ENCODE measurements at places on chromosomes 12 and 14. TPM values are rescaled to one million over a fixed set of nuclear protein-coding genes. Genes with fewer than 3 reads are reported as not detected.

DNA sequence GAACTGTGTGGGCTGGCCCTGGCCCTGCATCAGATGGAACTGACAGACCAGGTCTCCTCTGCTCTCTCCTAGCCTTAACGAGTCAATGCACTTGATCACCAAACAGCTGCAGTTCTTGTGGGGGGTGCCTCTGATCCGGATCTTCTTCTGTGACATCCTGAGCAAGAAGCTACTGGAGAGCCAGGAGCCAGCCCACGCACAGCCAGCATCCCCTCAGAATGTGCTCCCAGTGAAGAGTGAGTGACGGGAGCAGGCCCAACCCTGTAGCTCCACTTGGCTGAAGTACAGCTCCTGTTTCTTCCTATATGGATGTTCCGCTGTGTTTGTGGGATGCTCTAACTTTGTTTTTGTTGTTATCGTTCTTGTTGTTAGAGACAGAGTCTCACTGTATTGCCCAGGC, 23.9 kb downstream of the UBE3B start:
- no peak overlapping the region for H3K27ac ChIP-seq
- peaks cover 94% of the 10 kb centered on the region for H3K36me3 ChIP-seq
- no peaks in the 10 kb centered on the region for H3K27me3 ChIP-seq
- DNase-seq: no peak

- peak overlapping the region; percentile 78 for H3K27ac ChIP-seq
- no peak for DNase-seq
- H3K4me3 ChIP-seq: no peak overlapping the region
- H3K27me3 ChIP-seq: no peaks in the 10 kb centered on the region
- H3K36me3 ChIP-seq: no peaks in the 10 kb centered on the region
- H3K4me1 ChIP-seq: peaks cover 59% of the 10 kb centered on the region
Measured at GRCh38 chr14:35414365-35414764, 9.8 kb upstream of the NFKBIA start.

GRCh38 chr12:118307069-118307954, 65.4 kb downstream of the TAOK3 start:
- H3K36me3 ChIP-seq: no peaks in the 10 kb centered on the region
- H3K4me1 ChIP-seq: peaks cover 47% of the 10 kb centered on the region
- H3K4me3 ChIP-seq: peak overlapping the region; percentile 28
- no peaks in the 10 kb centered on the region for H3K27me3 ChIP-seq

GRCh38 chr14:66017927-66018326, 468.2 kb upstream of the CCDC196 start:
- H3K4me1 ChIP-seq: no peaks in the 10 kb centered on the region
- no peak for DNase-seq
- peaks cover 25% of the 10 kb centered on the region for H3K27me3 ChIP-seq
- H3K36me3 ChIP-seq: no peaks in the 10 kb centered on the region
- H3K4me3 ChIP-seq: no peak overlapping the region
- no peak overlapping the region for H3K27ac ChIP-seq

GRCh38 chr14:40694023-40694422, 912.7 kb upstream of the LRFN5 start:
- no peak overlapping the region for H3K4me3 ChIP-seq
- no peak for DNase-seq
- no peaks in the 10 kb centered on the region for H3K4me1 ChIP-seq
- no peak overlapping the region for H3K27ac ChIP-seq

GRCh38 chr14:91997492-91997891, 42.4 kb downstream of the TRIP11 start:
- H3K36me3 ChIP-seq: peaks cover 60% of the 10 kb centered on the region
- H3K27me3 ChIP-seq: no peaks in the 10 kb centered on the region

DNA sequence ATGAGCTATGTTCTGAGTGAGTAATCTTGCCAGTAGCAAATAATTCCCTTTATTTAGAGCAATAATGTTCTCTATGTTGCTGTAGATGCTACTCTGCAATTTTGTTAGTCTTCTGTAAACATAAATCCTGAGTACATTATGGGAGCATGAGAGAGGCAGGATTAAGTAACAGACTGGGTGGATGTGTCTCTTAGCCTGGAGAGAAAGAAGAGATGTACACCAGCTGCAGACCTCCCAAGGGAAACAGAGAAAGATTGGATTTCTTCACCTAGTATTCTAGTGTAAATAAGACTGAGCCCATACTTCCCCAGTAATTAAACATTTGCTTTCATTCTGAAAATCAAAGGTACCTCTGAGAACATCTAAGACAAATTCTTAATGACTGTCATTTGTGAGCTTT, 564.0 kb downstream of the TRHDE start:
- H3K27me3 ChIP-seq: no peaks in the 10 kb centered on the region
- H3K4me3 ChIP-seq: no peak overlapping the region
- H3K27ac ChIP-seq: no peak overlapping the region
- H3K36me3 ChIP-seq: no peaks in the 10 kb centered on the region

Gene TGM1
- total RNA-seq: 0.96 TPM

DNA sequence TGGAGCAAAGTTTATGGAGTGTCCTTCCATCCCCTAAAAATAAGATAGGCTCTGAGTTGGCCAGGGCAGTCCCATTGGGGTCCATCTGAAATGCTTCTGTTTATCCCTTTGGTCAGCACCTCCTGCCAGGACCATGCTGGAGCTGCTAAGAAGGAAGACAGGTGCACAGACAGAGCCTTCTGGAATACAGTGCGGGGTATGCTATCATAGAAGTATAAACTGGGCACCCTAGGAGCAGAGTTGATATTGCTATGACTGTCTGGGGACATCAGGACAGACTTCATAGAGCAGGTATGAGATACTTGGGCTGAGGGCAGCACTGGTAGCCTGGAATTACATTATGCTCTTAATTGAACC, 170.4 kb upstream of the HIF1A start:
- peak overlapping the region; percentile 92 for H3K27ac ChIP-seq
- DNase-seq: no peak
- no peaks in the 10 kb centered on the region for H3K27me3 ChIP-seq
- peaks cover 4% of the 10 kb centered on the region for H3K36me3 ChIP-seq
- peaks cover 54% of the 10 kb centered on the region for H3K4me1 ChIP-seq
- H3K4me3 ChIP-seq: peak overlapping the region; percentile 18

- H3K36me3 ChIP-seq: no peaks in the 10 kb centered on the region
- no peak for DNase-seq
- no peak overlapping the region for H3K4me3 ChIP-seq
- no peaks in the 10 kb centered on the region for H3K27me3 ChIP-seq
- no peak overlapping the region for H3K27ac ChIP-seq
Measured at GRCh38 chr12:80580254-80580653, 127.2 kb upstream of the MYF6 start.

Gene ARL6IP4
- 156 TPM for total RNA-seq

DNA sequence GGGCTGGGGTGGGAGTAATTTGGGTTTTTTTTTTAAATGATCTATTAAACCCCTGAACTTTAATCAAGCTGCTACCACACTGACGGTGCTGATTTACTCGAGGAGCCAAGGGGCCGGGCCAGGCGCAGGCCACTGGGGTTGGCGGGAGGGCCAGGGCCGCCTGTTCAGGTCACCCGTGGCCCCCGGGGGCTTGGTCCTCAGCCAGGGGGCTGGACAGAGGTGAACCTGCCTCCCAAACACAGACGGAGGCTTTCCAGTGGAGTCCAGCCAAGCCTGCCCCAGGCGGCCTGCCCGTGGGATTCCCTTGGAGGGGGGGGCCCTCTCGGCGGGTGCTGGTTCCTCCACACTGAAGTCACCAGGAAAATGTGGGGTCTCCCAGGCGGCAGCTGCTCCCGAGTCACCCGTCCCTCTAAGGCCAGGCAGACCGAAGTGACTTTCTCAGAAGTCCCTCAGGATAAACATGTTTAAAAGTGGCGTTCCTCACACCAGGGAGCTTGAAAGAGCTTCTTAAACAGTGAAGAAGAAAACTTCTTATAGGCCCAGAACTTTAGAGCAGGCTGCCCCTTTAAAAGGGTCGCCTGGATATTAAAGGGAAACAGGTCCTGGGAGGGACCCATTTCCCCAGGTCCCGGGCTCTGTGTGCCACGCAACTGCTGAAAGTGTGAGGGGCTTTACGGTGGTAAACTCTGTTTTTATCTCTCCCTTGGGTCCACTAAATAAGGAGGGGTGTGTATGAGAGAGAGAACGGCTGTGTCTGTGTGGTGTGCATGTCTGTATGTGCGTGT, 167.2 kb upstream of the GSC start:
- H3K27ac ChIP-seq: peak overlapping the region; percentile 46
- H3K4me1 ChIP-seq: peaks cover 16% of the 10 kb centered on the region
- no peaks in the 10 kb centered on the region for H3K36me3 ChIP-seq

DNA sequence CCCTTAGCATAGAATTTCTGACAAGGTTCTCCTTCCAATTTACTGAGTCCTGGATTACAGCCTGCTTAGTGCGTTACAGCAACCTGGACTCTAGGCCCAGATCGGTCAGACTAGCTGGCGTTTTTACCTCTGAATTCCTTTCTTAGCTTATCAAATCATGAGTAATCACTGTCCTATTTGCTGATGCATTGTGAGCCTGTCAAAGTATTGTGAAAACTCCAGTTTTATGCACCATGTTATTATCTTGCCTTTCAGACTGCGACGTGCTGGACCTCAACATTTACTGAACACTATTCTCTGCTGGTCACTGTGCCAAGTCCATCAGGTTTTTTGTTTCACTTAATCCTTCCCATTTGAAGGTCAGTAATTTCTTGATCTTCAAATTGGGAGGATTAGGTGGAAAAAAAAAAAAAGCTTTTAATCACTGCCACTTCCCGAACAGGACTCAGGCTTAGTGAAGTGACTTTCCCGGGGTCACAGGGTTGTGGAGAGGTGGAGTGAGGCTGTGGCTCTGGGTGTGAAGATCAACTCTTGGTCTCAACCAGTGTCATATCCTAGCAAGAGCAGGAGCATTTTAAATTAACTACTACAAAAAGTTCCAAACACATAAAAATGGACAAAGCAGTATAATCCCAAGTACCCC, 31.2 kb downstream of the FBXO21 start:
- no peak for DNase-seq
- H3K4me3 ChIP-seq: no peak overlapping the region
- peaks cover 100% of the 10 kb centered on the region for H3K36me3 ChIP-seq
- H3K27me3 ChIP-seq: no peaks in the 10 kb centered on the region

DNA sequence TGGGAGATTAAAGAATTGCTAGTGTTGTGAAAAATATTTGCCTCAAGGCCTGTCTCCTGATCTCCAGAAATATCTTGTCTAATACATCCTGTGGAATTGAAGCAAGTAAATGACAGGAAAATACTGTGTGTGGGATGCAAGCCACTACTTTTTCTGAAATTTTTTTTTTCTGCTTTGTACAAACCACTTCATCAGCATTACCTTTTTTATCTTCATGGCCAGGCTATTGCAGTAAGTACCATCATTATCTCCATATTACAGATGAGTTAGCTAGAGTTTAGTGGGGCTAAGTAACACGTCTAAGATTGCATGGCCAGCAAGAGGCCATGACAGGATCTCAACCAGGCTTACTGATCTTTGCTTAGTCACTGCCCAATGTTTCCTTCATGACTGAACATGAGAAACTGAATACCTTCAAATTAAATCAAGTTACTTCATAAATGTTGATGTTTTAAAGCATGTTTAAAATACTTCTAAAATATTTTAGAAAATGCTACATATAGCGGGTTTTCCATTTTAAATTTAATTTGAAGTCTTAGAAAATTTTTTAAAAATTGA, 273.7 kb downstream of the SLC6A15 start:
- no peaks in the 10 kb centered on the region for H3K27me3 ChIP-seq
- no peaks in the 10 kb centered on the region for H3K36me3 ChIP-seq
- no peaks in the 10 kb centered on the region for H3K4me1 ChIP-seq
- H3K27ac ChIP-seq: no peak overlapping the region
- H3K4me3 ChIP-seq: no peak overlapping the region

GRCh38 chr12:120821878-120822277, 82.3 kb downstream of the SPPL3 start:
- H3K36me3 ChIP-seq: no peaks in the 10 kb centered on the region
- no peak for DNase-seq
- H3K27me3 ChIP-seq: no peaks in the 10 kb centered on the region
- no peak overlapping the region for H3K27ac ChIP-seq

DNA sequence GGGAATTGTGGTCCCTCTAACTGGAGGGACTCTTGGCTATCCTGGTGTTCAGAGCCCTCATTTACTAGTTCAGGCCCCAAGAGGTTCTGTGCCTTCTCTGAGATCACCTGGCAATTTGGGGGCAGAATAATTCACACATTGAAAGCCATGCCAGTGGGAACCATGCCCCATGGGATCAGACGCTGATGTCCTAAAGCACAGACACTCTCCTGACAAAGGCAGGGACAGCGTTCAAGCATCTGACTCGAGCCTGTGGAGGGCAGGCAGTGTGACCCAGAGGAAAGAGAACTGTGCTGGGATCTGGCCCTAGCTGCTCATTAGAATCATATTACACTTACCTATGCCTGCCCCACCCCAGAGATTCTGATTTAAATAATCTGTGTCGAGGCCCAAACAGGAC, 2.4 kb upstream of the ASB2 start:
- H3K27ac ChIP-seq: peak overlapping the region; percentile 89
- H3K27me3 ChIP-seq: no peaks in the 10 kb centered on the region
- DNase-seq: no peak
- no peak overlapping the region for H3K4me3 ChIP-seq
- no peaks in the 10 kb centered on the region for H3K36me3 ChIP-seq
- H3K4me1 ChIP-seq: peaks cover 68% of the 10 kb centered on the region

Gene MYO1H
- 0.16 TPM for total RNA-seq

Gene SPX
- total RNA-seq: 16.5 TPM

DNA sequence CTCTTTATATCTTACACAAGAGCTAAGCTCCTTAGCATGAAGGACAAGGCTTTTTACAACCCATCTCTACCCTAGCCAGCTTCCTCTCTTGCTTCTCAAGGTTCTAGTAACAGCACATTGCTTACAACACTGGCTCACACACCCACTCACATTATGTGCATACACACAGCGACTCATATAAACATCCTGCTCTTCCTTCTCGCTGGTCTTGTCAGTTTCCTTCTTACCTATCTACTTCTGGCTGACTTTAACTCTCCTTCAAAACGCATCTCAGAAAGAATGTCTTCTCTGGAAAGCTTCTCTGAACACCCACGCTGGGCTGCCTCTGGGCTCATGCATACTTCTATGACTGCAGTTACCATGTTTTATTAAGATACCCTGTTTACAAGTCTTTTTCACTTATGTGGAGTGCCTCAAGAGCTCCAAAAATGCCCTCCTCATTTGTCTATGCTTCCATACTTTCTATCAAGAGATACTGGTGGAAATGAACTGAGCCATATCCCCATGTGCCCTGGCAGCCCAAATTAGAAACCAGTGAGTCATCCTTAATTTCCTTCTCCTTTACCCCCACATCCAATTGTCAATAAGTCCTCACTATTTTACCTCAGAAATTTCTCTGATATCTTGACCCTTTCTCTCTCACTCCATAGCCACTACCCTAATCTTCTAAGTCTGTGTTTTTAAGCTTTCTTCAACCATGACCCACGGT, 126.9 kb upstream of the KRAS start:
- no peak overlapping the region for H3K27ac ChIP-seq
- DNase-seq: no peak
- no peaks in the 10 kb centered on the region for H3K4me1 ChIP-seq
- no peaks in the 10 kb centered on the region for H3K27me3 ChIP-seq
- no peaks in the 10 kb centered on the region for H3K36me3 ChIP-seq
- H3K4me3 ChIP-seq: no peak overlapping the region

DNA sequence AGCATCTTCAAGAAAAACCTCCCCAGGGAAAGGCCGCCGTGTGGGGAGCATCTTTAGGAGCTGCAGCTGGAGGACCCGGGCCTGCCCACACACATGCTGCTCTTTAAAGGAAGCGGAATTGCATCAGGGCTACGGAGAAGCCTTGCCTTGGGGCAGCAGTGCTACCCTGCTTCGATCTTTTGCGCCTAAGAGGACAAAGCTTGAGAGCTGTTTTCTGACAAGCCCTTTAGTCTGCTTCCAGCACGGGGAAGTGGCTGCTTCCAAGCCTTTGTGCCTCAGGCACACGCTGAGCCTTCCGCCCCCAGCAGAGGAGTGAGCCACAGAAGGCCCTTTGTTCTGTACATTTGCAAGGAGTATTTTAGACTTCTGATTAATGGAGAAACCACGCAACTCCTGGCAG, 31.5 kb downstream of the COA8 start:
- H3K36me3 ChIP-seq: peaks cover 14% of the 10 kb centered on the region
- H3K27ac ChIP-seq: peak overlapping the region; percentile 80
- H3K4me3 ChIP-seq: peak overlapping the region; percentile 17
- H3K27me3 ChIP-seq: no peaks in the 10 kb centered on the region
- H3K4me1 ChIP-seq: peaks cover 34% of the 10 kb centered on the region
